ENCODE measurements at places on chromosomes 6 and 20.

- DNase-seq: no peak
Observed at GRCh38 chr6:151385177-151385576, 6.2 kb downstream of the ZBTB2 start.

DNA sequence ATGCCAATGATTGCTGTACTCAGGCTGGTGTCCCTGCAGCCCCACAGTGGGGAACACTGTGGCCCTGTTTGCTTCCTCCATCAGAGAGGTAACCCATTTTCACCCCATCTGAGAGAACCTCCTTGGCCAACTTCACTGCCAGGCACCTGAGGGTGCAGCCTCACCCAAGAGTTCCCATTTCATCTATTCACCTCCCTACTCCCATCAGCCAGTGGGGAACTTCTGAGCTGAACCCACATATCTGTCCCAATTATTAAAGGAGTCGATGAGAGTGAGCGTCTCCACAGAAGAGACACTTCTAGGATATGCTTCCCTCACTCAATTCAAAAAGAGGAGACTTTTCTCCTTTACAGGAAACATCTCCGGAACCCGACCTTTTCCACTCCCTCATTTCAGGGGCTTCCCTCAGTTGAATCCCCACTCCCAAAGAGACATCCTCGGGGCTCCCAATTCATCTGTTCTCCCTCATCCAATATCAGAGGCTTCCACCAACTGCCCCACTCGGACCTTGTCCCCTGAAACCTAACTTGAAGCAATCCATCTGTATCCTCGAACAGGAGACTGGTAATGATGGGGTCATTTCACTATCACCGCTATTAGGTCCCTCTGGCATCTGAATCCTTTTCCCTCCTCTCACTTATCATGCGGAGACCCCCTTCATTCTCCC is 988 bp downstream of the UBE2V1 start:
- DNase-seq: no peak

DNA sequence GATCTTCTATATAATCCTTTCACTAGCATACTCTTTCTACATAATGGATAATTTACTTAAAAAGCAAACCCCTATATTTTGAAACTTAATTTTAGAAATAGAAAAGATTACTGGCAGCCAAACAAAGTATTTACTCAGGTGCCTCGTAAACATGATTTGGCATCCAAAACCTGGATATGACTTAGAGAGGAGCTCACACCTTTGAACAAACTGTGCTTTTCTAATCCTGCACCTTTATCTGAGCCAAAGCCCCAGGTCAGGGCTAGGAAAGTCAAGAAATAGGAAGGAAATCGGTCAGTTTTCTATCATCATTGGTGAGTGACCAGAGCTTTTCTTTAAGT is 170.9 kb downstream of the PHF3 start:
- DNase-seq: no peak

DNA sequence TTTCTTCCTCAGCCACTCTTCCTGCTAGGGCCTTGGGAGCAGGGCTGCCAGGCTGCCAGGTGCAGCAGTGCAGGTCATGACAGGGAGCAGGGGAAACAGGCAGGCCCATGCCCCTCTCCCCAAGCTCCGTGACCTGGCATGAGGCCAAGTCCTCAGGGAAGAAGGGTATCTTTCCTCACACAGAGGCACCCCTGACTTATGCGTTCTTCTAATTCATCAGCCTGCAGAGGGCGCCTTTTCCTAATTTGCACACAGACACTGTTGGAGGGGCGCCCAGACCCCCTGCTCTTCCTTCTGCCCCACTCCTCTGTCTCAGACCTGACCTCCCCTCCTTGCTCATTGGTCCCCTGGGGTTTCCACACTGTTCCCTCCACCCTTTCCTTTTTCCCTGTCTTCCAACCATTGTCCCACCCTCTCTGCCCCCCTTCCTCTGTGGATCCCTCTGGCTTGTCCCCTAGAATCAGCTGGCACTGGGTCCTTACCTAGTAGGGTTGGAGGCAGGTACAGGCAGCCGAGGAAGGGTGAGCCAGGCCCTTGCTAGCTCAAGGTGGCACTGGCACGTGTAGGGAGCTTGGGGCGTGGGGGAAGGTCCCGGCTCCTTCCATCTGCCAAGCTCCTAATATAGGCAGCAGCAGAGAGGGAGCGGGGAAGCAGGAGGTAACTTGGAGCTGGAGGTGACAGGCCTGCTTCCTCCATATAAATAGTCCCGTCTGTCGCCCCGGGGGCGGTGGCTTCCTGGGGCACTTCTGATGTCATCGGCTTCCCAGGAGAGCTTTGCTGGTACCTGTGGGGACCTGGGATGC is 154.9 kb upstream of the MLN start:
- no peak for DNase-seq

- no peak for DNase-seq
Observed at GRCh38 chr6:47592131-47592840, 106.1 kb upstream of the ADGRF4 start.

DNA sequence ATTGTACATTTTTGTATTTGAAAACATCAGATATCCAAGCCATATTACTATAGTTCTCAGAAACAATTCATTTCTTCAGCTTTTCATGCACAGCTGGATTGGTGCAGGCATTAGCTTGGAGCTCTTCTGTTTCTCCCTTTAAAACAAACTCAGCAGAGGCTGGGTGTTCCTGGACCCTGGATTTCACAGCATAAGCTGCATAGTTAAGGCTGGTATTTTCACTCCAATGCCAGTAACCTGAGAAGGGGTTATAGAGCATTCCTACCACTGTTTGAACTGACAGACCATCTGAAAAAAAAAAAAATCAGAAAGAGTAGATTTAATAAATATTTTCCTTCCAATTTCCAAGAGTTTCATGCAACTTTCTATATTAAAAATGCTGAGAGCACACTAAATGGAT is 20.1 kb upstream of the FAXC start:
- DNase-seq: no peak

DNA sequence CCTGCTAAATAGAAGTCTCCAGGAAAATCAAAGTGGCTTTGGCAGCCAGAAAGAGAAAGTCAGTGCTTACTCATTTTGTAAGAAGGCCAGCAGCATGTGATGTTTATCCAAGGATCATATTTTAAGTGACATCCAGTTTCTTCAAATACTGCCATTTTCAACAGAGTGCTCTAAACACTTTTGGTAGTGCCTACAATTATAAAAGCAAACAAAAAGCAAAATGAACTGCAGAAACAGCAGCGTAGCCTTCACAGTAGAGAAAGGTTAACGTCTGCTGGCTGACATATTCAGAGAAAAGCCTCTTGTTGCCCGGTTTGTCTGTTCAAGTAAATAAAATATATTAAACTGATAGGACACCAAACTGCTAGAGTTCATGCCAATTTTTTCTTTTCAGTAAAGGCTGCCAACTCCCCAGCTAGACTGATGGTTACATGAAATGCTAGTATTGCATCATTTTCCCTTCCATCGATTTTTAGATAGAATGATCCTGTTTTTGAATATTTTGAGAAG is 705.7 kb upstream of the SLC35B3 start:
- DNase-seq: no peak

DNA sequence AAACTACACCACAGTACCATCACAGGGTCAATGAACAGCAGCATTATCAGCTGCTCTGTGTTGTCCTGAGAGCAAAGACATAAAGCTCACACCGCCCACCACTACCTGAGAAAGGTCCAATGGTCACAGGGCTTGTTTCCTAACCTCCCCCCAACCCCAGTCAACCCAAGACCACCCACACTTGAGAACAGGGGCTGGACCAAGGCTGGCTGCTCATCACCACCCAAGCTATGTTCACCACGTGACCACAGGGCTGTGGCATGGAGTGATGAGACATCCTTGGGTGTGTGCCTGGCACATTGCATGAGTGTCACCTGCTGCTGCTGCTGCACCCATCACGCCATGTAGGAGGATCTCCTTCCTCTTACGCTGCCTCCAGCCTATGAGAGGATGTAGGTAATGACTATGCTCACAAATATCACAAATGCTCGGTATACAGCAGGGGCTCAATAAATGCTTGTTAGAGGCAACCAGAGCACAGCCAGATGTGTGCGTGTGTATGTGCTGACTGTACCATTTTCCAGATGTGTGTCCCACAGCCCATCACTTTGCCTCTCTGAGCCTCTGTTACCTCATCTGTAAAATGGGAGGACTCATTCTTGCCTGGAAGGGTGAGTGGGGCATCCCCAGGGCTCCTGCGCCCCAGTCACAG is 23.3 kb upstream of the SIRPA start:
- DNase-seq: no peak

DNA sequence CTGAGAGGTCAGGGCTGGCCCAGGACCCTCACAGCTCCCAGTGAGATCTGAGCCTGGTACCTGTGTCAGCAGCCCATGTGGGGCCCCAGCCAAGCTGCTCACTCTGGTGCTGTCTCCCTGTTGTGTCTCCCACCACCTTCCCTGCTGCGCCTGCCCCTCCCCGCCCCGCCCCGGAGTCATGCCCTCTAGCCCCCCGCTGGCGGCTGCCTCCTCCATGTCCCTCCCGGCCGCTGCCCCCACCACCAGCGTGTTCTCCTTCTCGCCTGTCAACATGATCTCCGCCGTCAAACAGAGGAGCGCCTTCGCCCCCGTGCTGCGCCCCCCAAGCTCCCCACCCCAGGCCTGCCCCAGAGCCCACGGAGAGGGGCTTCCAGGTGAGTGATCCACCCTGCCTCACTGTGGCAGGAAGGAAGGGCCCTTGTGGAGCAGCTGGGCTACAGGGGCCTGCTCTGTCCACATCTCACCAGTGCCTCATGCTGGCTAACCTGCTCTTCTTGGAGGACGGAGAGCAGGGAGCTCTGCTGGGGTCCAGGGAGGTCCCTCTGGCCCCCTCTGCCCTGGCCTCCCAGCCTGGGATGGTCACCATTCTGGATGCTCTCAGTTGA is 44.9 kb downstream of the CPXM1 start:
- DNase-seq: no peak

DNA sequence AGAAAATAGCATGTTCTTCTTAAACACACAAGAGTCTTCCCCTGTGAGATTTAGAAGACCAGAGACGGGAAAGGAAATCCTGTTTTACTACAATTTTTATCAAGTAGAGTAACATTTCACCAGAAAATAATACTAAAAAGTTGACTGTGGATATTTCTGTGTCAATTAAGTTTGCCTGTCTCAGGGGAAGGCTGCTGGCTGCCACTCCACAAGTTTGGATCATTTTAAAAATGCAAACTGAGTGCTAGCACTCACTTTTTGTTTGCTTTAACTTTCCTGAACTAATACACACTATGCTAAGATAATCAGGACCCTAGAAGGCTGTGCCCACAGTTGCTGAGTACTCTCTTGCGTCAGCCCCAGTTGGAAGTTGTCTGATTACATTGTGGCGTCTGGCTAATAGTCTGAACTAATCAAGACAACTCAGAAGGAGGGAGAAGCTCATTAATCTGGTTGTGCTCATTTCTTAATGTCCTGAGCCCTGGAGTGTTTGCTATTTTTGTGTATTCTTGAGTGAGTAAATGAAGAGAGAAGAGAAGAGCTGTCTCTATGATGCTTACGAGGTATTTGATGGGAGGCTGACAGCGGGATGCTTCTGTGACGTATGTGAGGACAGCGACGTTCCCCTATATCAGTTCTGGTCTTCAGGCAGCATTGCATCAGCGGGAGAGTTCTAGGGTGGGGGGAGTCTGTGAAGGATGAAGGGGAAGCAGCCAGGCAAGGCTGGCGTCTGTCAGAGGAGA is 664.2 kb downstream of the QKI start:
- no peak for DNase-seq

DNA sequence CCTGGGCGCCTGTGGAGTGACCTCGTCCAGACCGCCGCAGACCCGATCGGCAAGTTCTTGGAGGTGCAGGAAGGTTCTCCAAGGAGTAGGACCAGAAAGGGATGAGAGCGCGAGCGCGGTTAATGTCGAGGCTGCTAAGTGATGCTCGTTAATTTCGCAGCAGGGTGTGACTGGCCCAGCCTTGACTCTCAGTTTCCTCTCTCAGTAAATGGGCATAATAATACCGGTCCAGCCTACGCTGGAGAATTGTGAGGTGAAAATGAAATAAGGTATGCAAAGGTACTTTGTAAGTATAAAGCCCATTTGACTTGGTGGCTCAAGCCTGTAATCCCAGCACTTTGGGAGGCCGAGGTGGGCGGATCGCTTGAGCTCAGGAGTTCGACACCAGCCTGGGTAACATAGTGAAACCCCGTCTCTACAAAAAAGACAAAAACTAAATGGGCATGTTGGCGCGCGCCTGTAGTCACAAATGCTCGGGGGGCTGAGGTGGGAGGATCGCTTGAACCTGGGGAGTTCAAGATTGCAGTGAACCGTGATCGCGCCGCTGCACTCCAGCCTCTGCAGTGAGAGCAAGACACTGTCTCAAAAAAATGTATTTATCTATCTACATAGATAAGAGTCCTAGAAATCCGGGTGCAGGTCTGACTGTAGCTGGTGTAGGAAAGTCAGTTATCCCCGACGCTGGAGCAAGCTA is 634 bp upstream of the BTBD9 start:
- DNase-seq: no peak

GRCh38 chr6:42644211-42644610 is 78.2 kb downstream of the PRPH2 start:
- DNase-seq: no peak

- DNase-seq: no peak
Observed at GRCh38 chr6:916131-916530, 223.2 kb upstream of the EXOC2 start.

DNA sequence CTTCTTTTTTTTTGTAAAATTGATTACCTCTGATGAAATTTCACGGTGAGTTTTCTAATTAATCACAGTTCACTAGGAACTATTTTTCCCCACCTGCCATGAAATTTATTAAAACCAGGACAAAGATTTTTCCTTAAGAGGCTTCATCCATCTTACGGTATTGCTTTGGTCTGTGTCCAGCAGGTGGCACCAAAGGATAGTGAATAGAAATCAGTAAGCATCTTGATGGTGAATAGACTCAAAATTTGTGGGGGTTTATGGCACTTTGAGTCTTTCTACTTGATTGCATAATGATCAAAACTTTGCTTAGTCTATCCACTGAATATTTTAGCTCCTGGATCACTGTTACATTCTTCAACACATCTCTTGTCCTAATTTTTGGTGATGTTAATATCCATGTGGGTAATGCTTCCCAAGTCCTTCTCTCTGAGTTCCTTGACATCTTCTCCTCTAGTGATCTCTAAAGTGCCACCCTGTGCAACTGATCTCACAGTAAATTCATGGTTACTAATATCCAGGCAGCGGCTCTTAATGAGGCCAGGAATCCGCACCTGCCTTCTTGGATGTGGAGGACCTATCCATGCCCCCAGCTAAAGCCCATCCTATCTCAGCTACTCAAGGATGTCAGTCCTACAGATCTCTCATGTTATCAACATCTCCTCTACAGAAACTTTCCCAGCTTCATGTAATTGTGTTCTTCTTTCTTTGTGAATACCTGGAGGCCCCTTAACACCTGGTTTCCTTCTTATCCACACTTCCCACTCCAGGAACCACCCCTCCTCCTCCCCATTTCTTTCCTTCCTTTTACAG is 54.5 kb downstream of the STMND1 start:
- DNase-seq: no peak

GRCh38 chr6:35077713-35078105 is 63.4 kb downstream of the TCP11 start:
- no peak for DNase-seq

- no peak for DNase-seq
Observed at GRCh38 chr6:85923013-85923430, 280.3 kb upstream of the SYNCRIP start.

GRCh38 chr6:122059918-122060317 is 339.5 kb upstream of the HSF2 start:
- no peak for DNase-seq

GRCh38 chr6:116016846-116017545 is 43.7 kb downstream of the FRK start:
- DNase-seq: no peak

Measured in esophagus squamous epithelium (tissue), 5 donors.